ENCODE measurements at places on chromosomes 5 and 9. TPM values are rescaled to one million over a fixed set of nuclear protein-coding genes. Genes with fewer than 3 reads are reported as not detected.

DNA sequence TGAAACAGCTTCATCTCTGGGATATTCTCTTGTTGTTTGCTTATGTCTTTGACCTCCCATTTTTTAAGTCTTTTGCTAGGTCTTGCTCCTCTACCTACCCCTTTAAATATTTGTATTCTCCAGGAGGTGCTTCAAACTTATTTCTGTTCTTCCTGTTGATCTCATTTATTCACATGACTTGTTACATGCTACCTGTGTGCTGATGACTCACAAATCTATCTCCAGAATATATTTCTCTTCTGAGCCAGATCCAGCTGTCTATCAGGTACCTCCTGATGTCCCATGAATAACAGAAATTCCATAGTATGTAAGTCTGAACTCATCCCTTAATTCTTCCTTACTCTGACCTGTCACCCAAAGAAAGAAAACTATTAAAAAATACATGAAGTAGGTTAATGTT lies 11.0 kb downstream of the NIPBL start:
- no peak for DNase-seq

- peak; percentile 98 for DNase-seq
Measured at GRCh38 chr5:96017951-96018350, 56.3 kb upstream of the ELL2 start.

Gene CDH18
- 1.1 TPM for total RNA-seq

Gene ZNF454
- under 0.01 TPM for total RNA-seq

Gene FAXDC2
- total RNA-seq, result 4.2 TPM

GRCh38 chr9:111271481-111272080 lies 58.4 kb downstream of the OR2K2 start:
- DNase-seq, result peak; percentile 65

DNA sequence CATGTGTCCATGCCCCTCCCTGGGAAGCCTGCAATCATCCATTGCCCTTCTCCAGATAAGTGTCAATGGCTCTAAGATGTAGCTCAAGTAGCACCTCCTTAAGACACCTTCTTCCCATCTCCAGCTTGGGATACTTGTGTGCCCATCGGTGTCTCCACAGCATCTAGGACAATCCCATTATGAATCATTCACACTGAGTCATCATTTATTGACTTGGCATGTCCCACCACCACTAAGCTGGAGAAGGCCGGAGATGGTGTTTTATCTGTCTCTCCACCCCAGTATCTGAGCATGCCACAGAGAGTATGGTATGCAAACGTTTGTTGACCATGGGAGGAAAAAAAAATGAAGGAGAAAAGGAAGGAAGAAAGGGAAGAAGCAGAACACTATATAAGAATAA lies 342.2 kb downstream of the TRIM32 start:
- no peak for DNase-seq

GRCh38 chr9:75451045-75451444 lies 362.7 kb downstream of the OSTF1 start:
- DNase-seq, result no peak

- DNase-seq, result no peak
Measured at GRCh38 chr5:151739395-151739794, 19.0 kb downstream of the ATOX1 start.

GRCh38 chr9:133999851-134000265 lies 7.7 kb upstream of the VAV2 start:
- DNase-seq, result no peak

- DNase-seq, result peak; percentile 33
Measured at GRCh38 chr5:100691548-100691947, 156.4 kb downstream of the FAM174A start.

Gene MELK
- total RNA-seq, result 27.4 TPM

DNA sequence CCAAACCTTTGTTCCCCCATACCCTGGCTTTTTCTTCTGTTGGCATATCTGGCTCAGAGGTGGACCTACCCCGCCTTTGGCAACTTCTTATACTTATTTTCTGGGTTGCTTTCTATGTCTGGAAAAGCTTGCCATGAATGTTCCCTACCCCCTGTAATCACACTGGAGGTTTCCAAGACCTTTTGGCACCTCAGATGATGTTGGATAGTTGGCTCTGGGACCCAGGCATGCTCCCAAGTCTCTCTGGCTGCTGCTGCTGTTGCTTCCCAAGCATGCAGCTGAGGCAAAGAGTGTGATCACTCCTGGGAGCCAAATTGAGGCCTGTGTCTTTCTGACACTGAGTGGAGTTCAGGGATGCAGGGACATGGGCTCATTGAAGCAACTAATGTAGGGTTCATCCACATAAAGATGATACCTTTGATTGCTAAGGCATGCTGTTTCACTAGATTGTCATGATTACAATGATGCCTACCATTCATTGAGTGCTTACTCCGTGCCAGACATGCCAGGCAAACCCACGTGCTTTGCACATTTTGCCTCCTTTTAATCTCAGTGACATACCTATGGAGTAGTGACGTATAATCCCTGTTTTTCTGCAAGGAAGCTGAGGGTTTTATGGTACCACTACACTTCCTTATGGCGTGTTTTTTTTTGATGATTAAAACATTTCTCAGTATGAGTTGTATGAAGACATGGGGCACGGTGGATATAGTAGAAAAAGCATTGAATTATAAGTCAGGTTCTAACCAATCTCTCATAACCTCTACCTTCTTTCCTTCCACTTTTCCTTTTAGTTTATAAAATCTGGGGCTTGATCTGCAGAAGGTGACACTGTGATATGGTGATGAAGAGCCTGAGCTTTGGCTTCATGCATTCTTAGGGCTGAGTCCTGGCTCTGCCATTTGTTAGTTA lies 73.1 kb downstream of the ARHGAP26 start:
- no peak for DNase-seq

DNA sequence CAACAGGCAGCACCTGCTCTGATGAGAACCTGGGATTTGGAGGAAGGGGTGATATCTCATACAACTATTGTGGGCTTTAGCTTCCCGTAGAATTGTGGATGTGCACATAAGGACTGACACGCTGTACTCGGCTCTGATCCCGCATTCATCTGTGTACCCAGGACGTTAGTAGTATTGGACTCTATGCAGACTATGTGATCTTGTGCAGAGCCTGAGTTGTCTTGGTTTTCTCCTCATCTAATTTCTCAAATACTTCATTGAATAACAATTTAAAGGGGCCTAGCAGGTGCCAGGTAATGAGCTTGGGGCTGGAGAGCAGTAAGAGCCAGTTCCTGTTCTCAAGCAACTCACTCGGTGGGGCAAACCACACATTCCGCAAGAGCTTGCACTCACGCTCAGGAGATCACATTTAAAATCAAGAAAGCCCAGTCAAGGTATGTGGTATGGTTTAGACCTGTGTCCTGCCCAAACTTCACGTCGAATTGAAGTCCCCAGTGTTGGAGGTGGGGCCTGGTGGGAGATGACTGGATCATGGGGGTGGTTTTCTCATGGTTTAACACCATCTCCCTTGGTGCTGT lies 14.8 kb downstream of the C5orf15 start:
- DNase-seq, result no peak

All from IMR-90 (cell line).